ENCODE measurements at places on chromosomes 6 and 20.

DNA sequence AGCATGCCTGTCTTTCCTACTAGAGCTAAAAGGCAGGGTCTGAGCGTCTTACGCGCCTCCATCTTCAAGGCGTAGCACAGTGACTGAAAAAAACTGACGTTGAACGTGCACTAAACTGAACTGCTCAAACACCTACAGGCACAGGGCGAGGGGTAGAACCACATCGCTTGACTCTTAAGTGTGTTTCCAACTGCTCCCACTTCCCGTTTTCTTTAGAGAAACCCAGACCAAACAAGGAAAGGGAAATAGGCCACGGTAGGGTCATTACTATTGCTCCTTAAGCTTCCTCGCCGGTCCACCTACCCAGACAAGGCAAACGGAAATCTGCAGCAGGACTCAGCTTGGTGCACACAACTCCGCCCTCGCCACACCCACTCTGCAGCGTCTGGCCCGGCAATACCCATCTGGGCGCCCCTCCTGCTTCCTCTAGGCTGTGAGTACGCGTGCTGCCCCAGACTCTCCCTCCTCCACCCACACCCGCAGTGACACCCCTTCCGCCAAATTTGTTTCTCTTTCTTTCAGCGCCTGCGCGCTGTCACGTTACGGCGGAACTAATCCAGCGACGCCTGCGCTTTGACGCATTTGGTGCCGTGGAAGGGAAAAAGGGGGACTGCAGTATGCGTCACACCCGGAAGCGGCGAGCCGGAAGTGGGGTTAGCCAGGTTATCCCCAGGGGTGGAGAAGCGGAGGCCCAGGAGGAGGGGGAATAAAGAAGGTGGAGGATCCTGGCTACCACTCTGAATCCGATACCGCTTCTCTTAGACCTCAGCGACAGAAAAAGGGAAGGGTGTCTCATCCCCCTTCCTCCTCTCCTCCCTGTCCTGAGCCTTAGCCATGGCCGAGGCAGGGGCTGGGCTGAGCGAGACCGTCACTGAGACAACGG, at the start of gene PPP1R11:
TSS of gene PPP1R11 (plus strand) at position 622 of the 883 bp plus-strand sequence. CDS start at position 835, 213 bp downstream.
- DNase-seq: peak; percentile 93

- no peak for DNase-seq
These were observed 4.8 kb upstream of the ZNFX1 start for GRCh38 chr20:49282584-49283171.

GRCh38 chr6:48136856-48137255, 25.9 kb upstream of the PTCHD4 start:
- no peak for DNase-seq

- no peak for DNase-seq
These were observed 41.0 kb downstream of the TRAM2 start for GRCh38 chr6:52535711-52536423.
